ENCODE measurements at places on chromosomes 16 and 17.
A peak's percentile ranks its signal among the peaks of the same experiment; 100 is the strongest.

DNA sequence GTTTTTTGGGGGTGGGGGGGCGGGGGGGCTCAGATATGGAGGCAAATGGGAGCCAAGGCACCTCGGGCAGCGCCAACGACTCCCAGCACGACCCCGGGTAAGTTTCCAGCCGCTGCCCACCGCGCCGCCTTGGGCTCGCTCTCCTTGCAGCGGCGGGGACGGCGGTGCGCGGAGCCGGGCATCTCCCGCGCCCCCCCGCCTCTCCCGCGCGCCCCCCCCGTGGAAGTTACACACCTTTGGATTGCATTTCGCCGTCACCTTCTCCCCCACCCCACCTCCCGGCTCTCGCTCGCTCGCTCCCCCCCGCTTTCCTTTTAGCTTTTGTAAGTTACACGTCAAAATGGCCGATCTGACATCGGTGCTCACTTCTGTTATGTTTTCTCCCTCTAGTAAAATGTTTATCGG is 387 bp downstream of the MSI2 start:
- no peak for DNase-seq

DNA sequence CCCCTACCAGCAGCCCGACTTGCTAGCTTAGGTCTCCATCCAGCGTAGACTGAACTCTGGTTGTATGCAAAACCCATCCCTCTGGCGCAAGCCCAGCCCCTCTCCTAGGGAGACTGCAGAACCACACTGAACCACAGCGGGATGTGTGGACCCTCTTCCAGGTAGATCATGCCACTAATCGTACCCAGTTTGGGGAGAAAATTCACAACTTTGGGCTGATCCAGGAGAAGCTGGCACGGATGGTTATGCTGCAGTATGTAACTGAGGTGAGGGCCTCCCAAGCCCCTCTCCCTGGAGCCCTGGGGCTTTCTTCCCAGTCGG is 3.2 kb downstream of the ACADVL start:
- DNase-seq = no peak

DNA sequence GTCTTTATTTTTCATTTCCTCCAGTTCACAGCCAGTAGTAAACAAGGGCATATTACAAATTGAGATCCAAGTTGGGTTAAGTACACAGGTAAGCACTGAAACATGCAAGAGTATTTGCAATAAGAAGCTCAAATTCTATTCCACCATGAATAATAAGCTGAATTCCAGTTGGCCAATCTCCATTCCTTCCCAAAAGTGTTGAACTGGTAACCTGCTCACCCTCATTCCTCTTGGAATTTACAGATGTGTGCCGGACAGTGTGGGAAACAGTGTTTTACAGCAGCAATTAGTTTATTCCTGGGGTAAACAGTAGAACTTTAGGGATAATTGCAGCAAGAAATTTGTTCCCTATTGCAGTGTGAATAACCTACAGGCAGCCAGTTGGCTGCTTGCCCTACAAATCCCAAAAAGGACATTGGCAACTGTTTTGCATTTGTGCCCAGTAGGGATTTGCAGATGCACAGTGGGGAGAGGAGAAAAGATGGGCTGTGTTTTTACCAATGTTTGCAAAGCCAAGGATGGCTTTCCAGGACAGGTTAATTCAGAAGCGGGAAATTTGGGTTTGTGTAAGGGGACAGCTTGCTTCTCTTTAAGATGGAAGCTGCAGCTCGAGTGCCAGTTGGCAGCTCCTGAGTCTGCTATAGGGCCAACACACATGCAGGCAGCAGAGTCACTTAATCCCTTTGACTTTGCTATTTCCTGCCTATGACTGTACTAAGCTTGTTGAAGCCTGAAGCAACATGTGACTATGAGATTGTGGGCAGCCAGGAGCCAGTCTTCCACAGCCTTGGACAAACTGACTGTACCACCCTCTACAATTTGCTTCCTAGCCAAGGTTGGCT is 318.9 kb downstream of the MAP2K6 start:
- no peak for DNase-seq

GRCh38 chr16:68289621-68290329 is 21.0 kb downstream of the SLC7A6OS start:
- peak; percentile 30 for DNase-seq

DNA sequence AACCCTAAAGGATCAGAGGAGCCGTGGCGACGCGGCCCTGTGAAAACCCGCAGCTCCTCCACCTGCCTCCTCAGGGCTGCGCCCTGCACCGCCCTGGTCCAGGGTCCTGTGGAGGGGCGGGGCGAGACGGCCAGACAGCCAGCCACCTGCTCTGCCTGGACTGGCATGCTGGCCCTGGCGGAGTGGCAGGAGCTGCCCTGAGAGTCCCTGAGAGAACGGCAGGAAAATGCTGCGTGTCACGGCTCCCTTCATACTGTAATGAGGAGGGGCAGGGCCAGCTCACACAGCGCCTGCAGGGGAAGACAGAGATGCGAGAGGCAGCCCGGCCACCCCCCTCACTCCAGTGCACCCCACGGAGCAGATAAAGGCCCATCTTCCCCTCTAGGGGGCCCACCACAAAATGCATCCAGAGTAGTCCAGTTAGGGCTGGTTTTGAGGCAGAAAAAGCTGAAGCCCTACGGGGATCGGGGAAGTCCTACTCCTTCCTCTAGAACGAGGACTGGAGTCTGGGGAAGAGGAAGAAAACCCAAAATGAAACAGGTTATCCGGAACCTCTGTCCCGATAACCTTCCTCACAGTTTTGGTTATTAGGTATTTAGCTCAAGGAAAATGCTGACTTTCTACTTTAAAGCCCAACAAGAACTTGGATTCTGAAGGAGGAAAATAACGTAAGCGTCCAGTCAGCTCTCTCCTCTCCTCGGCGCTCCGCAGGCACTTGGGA is 97.6 kb upstream of the DNAH17 start:
- no peak for DNase-seq

- no peak for DNase-seq
Observed at GRCh38 chr16:68760671-68761275, 23.7 kb downstream of the CDH1 start.

GRCh38 chr17:11720816-11721215 is 122.5 kb downstream of the DNAH9 start:
- DNase-seq = no peak

- DNase-seq = no peak
Observed at GRCh38 chr17:62101090-62101489, 36.0 kb upstream of the MED13 start.

DNA sequence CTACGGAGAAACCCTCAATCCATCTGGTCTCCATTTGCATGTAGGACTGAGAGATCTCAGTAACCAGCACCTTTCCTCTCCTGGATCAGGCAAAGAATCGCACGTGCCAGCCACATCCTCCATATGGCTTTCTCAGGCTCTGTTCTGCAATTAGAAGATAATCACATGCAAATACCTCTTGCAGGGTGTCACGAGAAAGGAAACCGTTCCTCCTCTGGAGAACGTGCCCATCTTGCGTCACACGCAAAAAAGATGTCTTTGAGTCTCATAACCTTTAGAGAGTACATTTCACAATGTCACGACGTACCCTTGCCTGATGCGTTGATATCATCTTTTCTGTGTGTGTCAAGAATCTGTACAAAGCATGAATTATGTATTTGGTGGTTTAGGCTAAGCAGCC is 36.2 kb upstream of the DNAH17 start:
- DNase-seq = no peak

DNA sequence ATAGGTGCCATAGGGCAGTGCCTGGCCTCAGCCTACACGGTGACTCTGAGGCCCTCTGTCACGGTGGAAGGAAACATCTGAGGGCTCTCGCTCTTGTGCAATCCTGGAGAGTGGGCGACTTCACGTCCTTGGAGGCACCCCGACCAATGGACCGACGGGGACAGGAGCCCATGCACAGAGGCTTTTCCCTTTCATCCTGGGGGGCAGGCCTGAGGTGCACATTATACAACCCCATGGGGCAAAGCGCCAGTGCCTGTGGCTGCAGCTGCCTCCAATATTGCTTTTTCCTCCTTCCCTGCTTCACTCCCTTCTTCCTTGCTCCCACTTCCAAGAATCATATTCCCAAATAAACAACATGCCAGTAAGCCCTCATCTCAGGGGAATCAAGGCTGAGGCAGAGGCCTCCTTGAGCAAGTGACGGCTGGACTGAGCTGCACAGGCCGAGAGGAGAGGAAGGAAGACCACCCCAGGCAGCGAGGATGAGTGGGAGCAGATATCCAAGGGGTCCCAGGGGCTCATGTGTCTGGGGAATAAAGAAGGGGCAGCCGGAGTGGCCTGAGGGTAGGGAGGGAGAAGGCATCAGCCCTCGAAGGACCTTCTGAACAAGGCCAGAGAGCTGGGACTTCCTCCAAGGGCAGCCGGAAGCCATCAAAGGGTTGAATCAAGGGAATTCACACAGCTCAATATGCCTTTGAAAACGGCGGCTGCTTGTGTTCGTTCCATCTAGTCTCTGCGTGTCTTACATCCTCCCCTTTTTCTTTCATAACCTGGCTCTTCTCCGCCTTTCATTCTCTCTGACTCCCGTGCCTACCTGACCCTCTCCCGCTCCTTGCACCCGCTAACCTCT is 42.6 kb upstream of the RPL38 start:
- no peak for DNase-seq

DNA sequence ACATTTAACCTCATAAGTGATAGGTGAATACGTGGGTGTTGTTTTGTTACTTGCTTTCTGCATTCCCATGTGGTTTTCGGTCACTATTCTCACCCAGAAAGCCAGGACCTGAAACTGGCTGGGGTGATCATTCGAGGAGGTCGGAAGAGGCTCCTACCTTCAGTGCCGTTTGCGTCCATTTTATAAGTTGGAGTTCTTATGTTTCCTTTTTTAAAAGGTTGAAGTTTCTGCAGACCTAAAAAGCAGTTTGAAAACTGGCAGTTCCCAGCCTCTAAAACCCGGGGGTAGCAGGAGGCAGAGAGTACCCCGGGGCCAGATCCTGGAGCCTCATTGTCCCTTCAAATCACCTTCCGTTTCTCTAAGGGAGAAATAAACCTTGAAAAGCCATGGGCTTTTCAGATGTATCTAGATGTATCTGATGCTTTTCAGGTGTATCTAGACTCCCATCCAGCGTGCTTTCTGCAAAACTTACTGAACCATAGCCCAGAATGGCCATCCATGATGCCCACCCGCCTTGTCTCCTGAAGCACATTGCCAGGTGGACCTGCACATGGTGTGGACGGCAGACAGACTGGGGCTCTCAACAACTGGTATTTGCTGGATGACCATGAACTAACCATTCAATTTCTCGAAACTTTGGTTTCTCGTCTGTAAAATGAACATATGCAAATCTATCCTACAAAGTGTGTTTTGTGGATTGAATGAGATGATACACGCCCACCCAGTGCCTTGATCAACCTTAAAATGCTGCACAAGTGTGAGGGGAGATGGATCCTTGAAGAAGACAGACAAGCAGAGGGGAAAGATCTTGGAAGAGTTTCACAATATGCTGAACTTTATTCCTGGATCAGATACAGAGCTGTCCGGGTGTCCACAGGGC is 1.3 kb downstream of the NLRC5 start:
- no peak for DNase-seq

DNA sequence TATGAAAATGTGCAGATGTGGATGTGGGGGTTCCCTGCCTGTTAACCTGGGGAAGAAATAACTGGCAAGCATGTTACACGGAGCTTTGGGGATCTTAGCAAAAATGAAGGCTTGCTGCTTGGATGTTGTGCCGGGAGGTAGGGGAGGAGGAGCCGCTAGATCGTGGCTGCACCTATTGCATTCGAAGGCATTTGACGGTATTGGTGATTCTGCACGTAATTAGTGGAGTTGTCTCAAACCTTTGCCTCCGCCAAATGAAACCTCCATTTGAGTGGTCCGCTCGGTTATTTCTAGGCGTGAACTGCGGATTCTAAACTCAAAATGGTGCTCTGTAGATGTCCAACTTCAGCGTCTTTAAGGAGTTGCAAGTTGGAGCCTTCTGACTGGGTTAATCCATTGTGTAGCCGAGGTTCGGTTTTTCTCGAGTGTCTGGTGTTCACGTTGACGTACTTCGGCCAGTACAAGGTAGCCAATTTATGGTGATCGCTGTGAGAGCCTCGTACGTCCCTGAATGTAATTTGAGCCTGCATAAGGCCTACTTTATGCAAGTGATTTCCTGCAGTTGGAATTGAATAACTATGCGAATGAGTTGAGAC is 1.5 kb downstream of the TNRC6C start:
- DNase-seq = no peak

DNA sequence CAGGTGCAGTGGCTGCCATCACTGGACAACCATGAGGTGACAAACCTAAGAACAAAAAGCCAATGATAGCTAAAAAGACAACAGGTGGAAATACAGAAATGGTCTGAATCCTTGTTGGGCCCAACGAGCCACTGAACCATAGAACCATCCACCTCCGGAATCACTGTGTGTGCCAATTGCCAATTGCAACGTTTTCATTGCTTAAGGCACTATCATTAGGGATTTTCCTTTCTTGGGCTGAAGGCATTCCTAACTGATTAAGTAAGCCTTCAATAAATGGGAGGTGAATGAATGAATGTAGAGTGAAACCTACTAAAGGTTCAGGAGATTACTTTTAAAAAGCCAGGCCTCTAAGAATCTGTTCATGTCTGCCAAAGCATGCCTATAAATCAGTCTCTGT is 3.6 kb downstream of the USP31 start:
- DNase-seq = no peak

Measured in activated CD4-positive, alpha-beta T cell treated with anti-CD3 and anti-CD28 coated beads for 1 hour (primary cell).